ENCODE measurements at places on chromosomes 4 and X. TPM values are rescaled to one million over a fixed set of nuclear protein-coding genes. Genes with fewer than 3 reads are reported as not detected.

Gene FAM47A
- not detected for polyA plus RNA-seq

DNA sequence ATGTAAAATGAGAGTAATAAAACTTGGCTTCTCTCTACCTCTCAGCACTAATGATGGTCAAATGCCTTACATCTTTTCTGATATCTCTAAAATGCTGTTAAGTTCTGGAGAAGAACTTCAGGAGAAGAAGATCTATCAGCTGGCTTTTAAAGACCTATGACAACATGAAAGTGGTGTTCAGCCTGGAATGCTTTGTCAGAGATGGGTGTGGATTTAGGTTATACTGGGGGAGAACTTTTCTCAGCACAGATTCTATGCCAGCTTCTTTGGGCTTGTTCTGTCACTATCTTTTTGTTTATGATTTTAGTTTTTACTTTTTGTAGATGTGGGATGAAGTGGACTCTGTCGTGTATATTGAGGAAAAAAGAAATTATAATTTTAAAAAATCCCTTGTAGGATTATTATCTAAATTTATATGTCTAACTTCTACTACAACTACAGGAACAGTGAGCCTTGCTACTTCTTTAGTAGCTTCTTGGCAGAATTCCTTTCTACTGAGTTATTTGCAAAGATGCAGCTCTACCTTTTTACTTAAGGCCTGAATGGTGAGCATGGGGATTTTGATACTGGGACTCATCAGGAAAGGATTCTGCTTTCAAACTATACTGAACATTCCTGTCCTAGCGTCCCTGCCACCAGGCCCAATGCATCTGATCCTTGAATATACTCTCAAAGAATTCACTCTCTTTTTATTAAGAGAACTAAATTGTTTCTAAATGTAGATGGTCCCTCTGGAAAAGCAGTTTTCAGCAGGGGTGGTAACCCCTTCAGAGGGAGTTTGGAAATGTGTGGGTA is 19.6 kb downstream of the CYP2U1 start:
- no peak for DNase-seq

- no peak for DNase-seq
Observed at GRCh38 chr4:136909626-136910025, 622.7 kb downstream of the PCDH18 start.

DNA sequence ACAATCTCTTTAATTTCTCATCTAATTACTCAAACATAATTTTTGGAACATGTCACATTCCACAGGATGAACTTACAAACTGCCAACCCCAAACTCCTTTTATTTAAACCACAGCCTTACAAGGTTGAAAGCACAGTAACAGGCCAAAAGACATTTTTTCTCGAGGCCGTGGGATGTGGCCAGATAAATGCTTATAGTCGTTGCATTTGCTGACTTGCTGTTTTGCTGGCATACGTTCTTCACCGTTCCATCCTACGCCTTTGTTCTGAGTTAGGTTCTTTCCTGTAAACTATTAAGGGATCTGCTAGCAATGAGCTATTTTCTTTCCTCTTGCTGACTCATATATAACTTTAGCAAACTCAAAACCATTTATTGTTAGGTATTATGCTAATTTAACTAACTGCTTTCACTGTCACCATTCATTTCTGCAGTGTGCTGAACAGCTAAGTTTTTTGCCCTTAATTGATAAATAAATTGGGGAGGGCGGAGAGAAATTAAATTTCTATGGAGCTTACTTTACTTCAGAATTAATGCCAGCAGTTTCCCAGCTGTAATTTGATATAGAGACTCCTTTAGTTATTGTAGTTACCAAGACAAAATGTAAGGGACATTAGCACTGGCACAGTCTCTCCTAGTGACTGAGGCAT is 135.1 kb upstream of the PACRGL start:
- no peak for DNase-seq

- peak; percentile 69 for DNase-seq
Observed at GRCh38 chrX:35244796-35245508, 302.4 kb downstream of the FAM47B start.

- DNase-seq: no peak
Observed at GRCh38 chr4:8355864-8356565, 84.5 kb downstream of the ACOX3 start.

Gene TMEM271
- polyA plus RNA-seq: not detected

Measured in aorta (tissue), 5 donors.